ENCODE measurements at places on chromosomes 4 and X. TPM values are rescaled to one million over a fixed set of nuclear protein-coding genes. Genes with fewer than 3 reads are reported as not detected.

Gene HSFX1
- total RNA-seq = 2.1 TPM

Gene ERAS
- not detected for total RNA-seq

Gene ZNF518B
- 29.5 TPM for total RNA-seq

Gene PKD2
- 27.6 TPM for total RNA-seq

Gene MAGEE2
- not detected for total RNA-seq

Gene DUSP21
- total RNA-seq = not detected

Gene PAQR3
- total RNA-seq = 15.2 TPM

Data from glomerular endothelial cell (primary cell).